A549 treated with RU486 at 1 μM for 4 hours (cell line): ENCODE measurements at places on chromosomes 16 and 17. TPM values are rescaled to one million over a fixed set of nuclear protein-coding genes. Genes with fewer than 3 reads are reported as not detected.

Gene HIGD1B
- total RNA-seq = not detected in 5 replicates

Gene KRT28
- total RNA-seq = not detected in 5 replicates

Gene TBC1D3K
- not detected in 5 replicates for total RNA-seq

Gene CFAP97D1
- total RNA-seq = 0.06 to 0.07 TPM in 2 of 5 replicates, not detected in the others
